ENCODE measurements at places on chromosomes 12 and 14.

DNA sequence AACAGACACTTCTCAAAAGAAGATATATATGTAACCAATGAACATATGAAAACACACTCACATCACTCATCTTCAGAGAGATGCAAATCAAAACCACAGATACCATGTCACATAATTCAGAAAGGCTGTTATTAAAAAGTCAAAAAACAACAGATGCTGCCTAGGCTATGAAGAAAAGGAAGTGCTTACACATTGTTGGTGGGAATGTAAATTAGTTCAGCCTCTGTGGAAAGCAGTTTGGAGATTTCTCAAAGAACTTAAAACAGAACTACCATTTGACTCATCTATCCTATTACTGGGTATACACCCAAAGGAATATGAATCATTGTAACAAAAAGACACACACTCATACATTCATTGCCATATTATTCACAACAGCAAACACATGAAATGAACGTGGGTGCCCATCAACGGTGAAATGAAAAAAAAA, 35.1 kb downstream of the EIF2S3B start:
- no peak for DNase-seq

- no peak for DNase-seq
Measured at GRCh38 chr14:54625112-54625511, 58.2 kb downstream of the SAMD4A start.

- no peak for DNase-seq
Measured at GRCh38 chr12:130707571-130707891, 8.6 kb downstream of the RIMBP2 start.

GRCh38 chr14:93302688-93303581, 29.9 kb downstream of the BTBD7 start:
- DNase-seq = no peak

DNA sequence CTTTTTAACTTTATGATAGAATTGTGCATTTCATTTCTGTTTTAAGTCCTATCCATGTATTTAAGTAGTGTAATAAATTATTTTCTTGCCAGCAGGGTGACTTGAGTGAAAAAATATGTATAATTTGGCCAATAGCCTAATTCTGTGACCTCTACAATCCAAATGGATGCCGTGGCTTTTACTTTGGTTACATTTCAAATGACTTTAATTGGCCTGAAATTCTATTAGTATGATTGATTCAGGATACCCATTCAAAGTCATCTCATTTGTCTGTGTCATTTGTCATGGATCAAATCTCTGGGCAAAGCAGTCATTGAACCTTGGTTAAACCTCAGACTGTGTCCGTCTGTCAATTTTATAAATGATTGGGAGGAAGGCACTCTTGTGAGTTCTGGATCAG, 29.6 kb downstream of the CRADD start:
- DNase-seq = no peak

GRCh38 chr12:11778713-11779685, 129.5 kb downstream of the ETV6 start:
- DNase-seq = no peak

DNA sequence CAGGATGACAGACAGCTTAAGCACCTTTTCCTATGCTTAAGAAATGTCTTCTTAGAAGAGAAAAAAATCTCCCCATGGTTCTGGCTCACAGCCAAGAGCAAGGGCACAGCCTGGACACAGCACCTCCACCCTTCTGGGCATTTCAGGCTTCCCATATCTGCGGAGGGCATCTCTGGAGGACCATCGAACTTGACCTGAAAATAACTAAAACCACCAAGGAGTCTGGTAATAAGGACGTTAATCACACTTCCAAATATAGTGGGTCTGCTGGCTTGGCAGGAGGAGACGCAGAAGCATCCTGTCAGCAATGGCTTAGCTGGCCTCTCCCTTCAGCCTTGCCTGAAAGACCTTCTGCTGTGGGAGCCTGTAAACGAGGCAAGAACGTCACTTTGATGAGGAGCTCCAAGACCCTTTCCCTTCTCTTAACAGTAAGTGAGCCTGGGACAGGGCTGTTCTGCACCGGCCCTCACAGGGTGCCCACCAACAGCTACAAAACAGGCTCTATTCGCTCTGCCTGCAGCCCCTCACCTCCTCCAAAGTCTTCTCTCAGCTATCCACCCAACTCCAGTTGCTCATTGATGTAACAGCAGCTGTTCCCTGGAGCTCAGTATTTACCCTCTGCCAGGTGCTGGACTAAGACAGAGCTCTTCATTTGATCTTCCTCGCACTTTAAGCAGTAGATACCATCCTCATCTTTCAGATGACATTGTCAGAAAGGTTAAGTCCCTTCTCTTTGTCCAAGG, 13.2 kb downstream of the SETD3 start:
- DNase-seq = no peak

GRCh38 chr14:72516936-72517700, 376.8 kb downstream of the DPF3 start:
- peak; percentile 59 for DNase-seq

- no peak for DNase-seq
Measured at GRCh38 chr12:75634244-75635222, 123.1 kb upstream of the KRR1 start.

DNA sequence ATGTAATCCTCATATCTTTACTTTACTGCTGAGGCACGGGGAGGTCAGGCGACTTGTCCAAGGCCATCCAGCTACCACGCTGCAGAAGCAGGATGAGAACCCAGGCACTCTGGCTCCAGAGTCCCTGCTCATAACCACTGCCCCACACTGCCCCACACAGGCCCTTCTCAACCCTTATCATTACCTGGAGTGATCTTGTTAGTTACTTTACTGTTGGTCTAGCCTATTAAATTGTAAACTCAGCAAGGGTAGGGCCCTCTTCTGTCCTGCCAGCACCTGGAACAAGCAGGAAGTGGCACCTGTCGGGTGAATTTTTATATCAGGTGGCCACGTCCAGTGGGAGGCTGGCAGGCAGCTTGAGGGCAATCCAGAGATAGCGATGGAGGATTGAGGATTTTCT, 12.2 kb downstream of the FAIM2 start:
- no peak for DNase-seq

- no peak for DNase-seq
Measured at GRCh38 chr12:75560167-75560566, 48.8 kb upstream of the KRR1 start.

DNA sequence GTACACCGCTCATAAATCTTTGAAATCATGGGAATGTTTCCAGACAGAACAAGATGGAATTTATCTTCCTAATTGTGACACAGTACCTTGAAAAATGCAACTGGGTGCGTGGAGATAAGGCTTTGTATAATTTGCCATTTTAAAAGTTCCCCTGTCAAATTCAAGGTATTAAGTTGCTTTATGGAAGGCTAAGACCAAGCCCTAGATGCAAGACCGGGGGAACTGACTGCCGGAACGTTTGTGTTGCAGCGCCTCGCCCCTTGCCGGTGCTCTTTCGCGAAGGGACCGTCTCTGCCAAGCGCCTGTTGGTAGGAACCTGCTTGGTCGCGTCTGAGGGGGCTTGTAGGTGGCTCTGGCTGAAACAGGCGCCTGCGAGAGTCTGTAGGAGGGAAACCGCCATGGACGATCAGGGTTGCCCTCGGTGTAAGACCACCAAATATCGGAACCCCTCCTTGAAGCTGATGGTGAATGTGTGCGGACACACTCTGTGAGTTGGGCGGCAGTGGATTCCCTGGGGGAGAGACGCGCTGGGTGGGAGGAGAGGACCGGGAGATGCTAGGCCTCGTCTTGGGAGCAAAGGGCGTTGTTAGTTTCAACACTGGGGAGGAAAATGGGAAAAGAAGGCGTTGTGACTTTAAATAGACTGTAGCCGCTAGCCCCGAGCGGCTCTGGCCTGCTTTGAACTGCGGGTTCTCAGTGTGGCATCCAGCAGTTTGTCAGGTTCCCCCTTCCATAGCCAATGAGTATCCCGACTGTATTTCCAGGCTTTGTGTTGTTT, at the start of gene MNAT1:
Gene MNAT1 (plus strand): TSS at position 297 of the 778 bp plus-strand sequence. CDS start 102 bp downstream, at position 399.
- DNase-seq = peak; percentile 55

- DNase-seq = no peak
Measured at GRCh38 chr14:95465936-95466335, 50.5 kb downstream of the SYNE3 start.

DNA sequence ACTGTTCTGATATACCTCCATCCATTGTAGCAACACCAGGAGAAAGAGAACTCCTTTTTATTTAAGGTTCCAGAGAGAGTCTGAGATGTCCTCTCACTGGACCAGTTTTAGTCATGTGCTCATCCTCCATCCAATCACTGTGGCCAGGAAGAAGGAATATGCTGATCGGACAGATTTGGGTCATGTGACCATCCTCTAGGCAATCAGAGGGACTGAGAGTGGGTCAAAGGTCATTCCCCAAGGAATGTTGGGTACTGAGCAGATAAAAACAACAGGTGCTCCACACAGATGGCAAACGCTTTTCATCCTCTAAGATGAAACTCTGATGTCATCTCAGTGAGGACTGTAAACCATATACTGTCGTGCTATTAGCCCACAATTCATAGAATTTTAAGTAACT, 28.8 kb upstream of the RPH3A start:
- no peak for DNase-seq

- no peak for DNase-seq
Measured at GRCh38 chr12:19546027-19546426, 106.7 kb downstream of the AEBP2 start.

GRCh38 chr14:89365061-89365801, 51.8 kb downstream of the FOXN3 start:
- peak; percentile 27 for DNase-seq

Measured in T-helper 9 cell (primary cell).